ENCODE measurements at places on chromosomes 16 and 17.

DNA sequence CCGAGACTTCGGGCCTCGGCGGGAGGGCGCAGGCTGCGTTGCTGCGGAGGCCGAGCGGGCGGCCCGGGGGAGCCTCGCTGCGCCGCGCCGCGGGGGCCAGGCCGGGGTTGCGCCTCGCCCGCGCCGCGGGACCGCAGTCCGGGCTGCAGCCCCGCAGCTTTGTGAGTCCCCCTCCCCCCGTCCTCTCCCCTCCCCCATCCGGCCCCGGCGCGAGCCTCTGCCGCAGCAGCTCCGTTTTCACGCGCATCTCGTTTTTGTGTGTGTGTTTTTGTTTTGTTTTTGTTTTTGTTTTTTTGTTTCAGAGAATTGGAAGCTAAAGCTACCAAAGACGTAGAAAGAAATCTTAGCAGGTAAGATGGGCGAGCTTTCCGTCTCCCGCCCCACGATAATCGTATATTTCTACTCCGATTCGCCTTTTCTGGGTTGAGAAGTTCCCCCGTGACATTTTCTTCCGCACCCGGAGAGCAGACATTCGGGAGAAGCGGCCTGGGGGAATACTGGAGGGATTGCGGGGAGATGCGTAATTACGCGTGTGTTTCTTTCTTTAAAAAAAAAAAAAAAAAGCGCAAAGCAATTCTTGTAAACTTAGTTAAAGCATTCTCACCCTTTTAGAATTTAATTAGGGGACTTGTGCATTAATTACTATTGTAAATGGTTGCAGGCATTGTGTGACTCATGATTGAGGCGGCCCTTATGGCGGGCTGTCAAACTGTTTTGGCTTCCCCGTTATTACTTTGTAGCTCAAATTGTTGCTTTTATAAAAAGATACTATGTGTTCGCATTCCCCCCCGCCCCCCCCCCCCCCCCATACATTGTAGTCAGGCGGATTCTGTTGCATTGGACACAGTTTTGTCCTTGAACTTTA, 732 bp downstream of the TNRC6A start:
- peak; percentile 53 for DNase-seq

DNA sequence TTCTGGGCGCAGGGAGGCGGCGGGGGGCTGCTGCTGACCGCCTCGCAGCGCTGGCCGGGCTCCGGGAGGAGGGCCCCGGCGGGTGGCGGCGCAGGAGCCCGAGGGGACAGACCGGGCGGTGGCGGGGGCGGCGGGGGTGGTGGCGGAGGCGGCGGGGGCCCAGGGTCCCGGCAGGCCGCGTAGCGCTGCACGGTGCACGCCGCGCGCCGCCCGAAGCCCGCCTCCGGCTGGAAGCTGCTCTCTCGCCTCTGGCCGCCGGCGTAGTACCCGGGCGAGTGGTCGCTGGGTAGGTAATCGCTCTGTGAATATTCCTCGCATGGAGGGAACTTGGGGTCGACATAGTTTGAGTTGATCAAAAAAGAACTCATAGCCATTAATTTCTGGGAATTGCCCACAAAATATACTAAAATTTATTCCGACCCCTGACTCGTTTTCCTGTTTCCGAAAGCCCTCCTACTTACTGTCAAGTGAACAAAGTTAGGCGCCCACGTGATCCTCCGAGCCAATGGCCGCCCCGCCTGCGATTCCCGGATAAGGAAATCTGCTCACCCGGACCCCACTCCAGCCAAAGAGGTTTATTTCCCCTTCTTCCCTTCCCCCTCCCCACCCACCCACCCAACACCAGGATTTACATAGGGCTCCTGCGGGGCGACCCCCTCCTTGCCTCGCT, at the start of gene HOXB4:
Gene HOXB4 (minus strand): TSS at position 405 of the 670 bp plus-strand sequence. CDS start 31 bp downstream, at position 374.
- DNase-seq = peak; percentile 95

- DNase-seq = no peak
Measured at GRCh38 chr17:81271226-81271625, 23.9 kb downstream of the SLC38A10 start.

GRCh38 chr17:17783825-17784656, 52.7 kb downstream of the SREBF1 start:
- peak; percentile 83 for DNase-seq

GRCh38 chr16:89363621-89364393, 126.6 kb downstream of the ANKRD11 start:
- DNase-seq = peak; percentile 73

GRCh38 chr17:27595208-27595607, 35.8 kb upstream of the LGALS9 start:
- no peak for DNase-seq

- no peak for DNase-seq
Measured at GRCh38 chr16:53726625-53727024, 22.7 kb downstream of the FTO start.

DNA sequence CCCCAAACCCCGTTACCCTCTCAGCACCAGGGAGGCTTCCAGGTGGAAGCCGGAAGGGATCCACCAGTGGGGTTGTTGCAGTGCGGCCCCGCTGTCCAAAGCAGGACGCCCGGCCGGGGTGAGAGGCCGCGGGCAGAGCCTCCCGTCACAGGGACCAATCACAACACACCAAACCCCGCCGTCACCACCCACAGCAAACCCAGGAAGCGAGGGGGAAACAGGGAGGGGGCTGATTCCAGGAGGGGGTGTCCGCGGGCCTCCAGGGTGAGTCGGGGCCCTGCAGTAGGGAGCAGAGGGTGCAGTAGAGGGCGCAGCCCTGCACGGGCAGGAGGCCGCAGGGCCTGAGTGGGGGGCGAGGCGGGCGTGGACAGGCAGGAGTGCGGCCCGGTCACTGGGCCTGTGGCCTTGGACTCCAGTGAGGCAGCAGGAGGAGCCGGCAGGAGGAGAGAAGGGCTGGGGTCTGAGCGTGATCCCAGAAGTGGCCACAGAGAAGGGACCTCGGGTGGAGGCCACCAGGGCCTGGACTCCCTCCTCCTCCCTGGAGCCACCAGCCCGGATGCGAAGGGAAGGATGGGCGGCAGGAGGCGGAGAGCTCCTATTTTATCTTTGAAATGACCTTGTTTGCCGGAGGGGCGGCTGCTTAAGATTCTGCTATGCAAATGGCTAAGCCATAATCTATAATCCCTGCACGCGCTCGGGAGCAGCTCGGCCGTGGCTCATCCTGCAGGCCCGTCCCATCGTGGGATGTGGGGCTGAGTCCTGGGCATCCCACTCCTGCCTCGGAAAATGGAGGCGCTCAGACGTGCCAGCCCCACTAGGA, 41.5 kb downstream of the ZFPM1 start:
- DNase-seq = no peak

DNA sequence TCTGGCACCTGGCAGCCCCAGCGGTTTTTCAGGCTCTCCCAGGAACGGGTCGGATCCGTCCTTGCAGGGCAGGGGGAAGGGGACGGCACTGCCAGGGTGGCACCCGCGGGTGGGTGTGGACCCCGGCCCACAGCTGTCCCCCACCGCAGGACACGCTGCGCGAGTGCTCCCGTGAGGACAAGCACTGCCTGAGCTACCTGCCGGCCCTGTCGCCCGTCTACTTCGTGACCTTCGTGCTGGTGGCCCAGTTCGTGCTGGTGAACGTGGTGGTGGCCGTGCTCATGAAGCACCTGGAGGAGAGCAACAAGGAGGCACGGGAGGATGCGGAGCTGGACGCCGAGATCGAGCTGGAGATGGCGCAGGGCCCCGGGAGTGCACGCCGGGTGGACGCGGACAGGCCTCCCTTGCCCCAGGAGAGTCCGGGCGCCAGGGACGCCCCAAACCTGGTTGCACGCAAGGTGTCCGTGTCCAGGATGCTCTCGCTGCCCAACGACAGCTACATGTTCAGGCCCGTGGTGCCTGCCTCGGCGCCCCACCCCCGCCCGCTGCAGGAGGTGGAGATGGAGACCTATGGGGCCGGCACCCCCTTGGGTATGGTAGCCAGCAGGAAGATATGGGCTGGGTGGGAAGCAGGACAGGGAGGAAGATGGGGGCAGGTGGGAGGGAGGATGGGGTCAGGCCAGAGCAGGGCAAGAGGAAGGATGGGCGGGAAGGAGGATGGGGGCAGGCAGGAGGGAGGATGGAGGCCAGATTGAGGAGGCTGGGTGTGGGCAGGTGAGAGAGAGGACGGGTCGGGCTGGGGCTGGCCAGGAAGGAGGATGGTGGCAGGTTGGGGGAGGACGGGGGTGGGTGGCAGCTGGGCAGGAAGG, 6.8 kb downstream of the TPSG1 start:
- no peak for DNase-seq

GRCh38 chr17:17871913-17872312, 35.1 kb upstream of the SREBF1 start:
- no peak for DNase-seq

GRCh38 chr16:54107583-54108202, 178.9 kb downstream of the IRX3 start:
- no peak for DNase-seq

GRCh38 chr17:36856222-36856621, 81.1 kb upstream of the LHX1 start:
- no peak for DNase-seq

DNA sequence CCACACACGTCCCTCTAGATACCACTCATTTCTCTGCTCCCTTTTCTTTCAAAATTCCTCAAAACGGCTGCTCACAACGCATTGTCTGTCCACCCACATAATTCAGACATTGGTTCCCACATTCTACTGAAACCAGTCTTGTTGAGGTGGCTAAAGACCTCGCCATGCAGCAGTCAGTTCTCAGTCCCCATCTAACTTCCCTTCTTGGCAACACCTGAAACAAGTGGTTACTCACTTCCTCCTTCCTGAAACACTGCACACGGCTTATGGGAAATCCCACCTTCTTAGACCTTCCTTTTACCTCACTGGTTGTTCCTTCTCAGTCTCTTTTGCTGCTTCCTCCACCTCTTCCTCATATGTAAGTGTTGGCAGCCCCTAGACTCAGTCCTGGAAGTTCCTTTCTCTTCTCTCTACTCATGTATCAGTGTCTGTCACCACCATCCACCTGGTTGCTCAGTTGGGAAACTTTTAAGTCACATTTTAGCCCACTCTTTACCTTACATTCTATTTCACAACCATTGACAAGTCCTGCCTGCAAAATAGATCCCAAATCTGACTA, 277.1 kb downstream of the CEP112 start:
- no peak for DNase-seq

GRCh38 chr17:31693433-31694220, 165.4 kb downstream of the COPRS start:
- DNase-seq = no peak

GRCh38 chr17:36550491-36551417, 6.0 kb downstream of the GGNBP2 start:
- DNase-seq = peak; percentile 59

DNA sequence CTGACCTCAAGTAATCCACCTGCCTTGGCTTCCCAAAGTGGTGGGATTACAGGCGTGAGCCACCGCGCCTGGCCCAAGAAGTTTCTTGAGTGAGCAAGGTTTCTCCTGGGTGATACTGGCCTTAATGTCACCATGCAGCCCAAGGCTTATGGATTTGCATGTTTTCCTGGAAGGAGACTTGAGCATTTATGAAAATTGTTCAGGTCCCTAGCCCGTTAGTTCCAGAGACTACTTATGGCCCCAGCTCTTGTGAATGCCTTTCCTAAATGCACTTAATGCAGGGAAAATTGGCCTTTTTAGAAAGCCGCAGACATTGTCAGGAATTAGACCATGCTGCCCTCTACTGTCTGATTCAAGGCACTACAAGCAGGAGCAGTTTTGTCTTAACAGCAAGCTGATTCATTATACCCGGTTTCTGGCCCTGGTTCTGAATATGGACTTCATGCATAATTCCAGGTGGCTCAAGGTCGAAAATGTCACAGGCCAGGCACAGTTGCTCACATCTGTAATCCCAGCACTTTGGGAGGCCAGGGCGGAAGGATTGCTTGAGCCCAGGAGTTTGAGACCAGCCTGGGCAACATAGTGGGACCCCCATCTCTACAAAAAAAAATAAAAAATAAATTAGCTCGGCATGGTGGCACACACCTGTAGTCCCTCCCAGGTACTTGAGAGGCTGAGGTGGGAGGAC, 91.3 kb downstream of the SNX29 start:
- peak; percentile 88 for DNase-seq

- DNase-seq = no peak
Measured at GRCh38 chr16:5753381-5753780, 655.8 kb upstream of the EEF2KMT start.

- peak; percentile 74 for DNase-seq
Measured at GRCh38 chr16:47492428-47493377, 31.6 kb downstream of the PHKB start.

- no peak for DNase-seq
Measured at GRCh38 chr16:66507731-66508239, 42.1 kb downstream of the TK2 start.

DNA sequence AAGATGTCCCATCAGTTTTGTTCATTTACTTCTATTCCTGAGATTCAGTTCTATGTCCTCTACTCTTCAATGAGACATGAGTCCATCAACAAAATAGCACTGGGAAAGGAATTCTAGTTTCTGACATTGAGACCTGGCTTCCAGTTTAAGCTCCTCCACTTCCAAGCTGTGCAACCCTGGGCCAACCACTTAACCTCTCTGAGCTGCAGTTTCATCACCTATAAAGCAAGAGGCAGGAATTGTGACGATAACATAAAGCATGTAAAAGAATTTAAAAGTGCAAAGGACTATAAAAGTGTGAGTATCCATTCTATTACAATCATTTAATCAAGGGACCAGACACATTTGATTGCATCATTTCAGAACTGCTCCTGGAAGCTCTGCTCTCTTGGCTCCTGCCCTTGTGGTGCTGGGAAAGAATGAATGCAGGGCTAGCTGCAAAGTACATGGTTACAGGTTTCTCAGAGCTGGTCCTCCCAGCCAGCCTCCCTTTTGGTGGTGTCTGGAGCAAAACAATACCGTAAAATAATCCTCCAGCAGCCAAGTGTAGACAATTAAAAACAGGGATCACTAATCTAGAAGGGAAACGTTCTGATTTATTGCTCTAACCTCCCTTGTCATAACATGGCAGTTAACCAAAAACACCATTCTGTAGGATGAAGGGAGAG, 113.9 kb downstream of the VPS53 start:
- no peak for DNase-seq

DNA sequence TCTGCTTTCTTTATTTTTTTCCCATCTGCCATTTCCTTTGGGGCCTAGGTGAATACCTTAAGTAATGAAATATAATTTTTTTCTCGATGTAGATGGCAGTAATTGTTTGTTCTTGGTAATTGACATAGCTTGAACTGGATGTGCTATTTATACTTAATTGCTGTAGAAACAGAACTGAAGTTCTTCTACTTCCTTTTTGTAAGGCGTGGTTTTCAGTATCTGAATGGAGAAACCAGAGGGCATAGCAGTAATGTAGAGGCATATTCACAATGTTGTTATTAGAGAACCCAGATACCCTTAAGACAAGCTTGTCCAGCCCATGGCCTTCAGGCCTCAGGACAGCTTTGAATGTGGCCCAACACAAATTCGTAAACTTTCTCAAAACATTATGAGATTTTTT, 16.4 kb downstream of the ATP6V0A1 start:
- peak; percentile 34 for DNase-seq

GRCh38 chr17:75927286-75927922, 13.4 kb downstream of the FBF1 start:
- DNase-seq = peak; percentile 63

- peak; percentile 67 for DNase-seq
Measured at GRCh38 chr16:13324851-13325250, 423.5 kb downstream of the SHISA9 start.

Measured in hematopoietic multipotent progenitor cell treated with erythropoietin and hydrocortisone succinate and interleukin-3 and kit ligand, for 4 days (in vitro differentiated cells).